Activated CD4-positive, alpha-beta T cell treated with anti-CD3 and anti-CD28 coated beads for 36 hours (primary cell): ENCODE measurements at places on chromosomes 1 and 21. TPM values are rescaled to one million over a fixed set of nuclear protein-coding genes. Genes with fewer than 3 reads are reported as not detected.

RPS8 gene
- total RNA-seq, result 3,275 TPM

DNA sequence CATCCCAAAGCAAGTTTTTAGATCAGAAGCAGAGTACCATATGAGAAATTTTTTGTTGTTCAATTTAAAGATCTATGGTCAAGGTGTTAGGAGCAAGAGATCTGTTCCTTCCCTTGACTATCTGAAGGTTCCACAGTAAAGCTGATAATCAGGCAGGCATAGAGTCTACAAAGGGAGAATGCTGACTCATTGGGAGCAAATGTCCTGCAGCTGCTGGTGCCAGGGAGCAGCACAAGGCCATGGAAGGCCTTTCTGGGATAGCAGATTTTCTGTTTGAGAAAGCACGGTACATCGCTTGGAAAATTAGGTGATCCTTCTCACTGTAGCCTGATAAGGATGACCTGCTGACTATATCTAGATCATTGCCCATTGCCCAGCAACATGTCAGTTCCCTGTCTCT, 210.1 kb upstream of the C1orf87 start:
- DNase-seq, result no peak

GRCh38 chr21:41776778-41777177, 9.9 kb upstream of the RIPK4 start:
- no peak for DNase-seq

DNA sequence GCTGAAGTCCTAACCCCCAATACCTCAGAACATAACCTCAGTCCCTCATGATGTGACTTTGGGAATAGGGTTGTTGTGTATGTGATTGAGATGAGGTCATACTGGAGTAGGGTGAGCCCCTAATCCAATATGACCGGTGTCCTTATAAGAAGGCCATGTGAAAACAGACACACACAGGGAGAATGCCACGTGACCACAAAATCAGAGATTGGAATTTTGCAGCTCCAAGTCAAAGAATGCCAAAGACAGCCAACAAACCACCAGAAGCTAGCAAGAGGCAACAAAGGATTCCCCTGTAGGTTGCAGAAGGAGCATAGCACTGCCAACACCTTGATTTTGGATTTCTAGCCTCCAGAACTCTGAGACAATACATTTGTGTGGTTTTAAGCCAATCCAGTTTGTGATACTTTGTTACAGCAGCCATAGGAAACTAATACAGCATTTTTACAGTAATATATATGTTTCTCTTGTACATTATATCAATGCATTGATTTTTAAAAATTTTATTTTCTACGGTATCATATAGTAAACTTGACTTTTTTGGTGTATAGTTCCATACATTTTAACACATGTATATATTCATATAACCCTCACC, 5.4 kb downstream of the ZSWIM5 start:
- DNase-seq, result no peak

GRCh38 chr1:184027826-184028695, 9.5 kb downstream of the COLGALT2 start:
- DNase-seq, result no peak

DNA sequence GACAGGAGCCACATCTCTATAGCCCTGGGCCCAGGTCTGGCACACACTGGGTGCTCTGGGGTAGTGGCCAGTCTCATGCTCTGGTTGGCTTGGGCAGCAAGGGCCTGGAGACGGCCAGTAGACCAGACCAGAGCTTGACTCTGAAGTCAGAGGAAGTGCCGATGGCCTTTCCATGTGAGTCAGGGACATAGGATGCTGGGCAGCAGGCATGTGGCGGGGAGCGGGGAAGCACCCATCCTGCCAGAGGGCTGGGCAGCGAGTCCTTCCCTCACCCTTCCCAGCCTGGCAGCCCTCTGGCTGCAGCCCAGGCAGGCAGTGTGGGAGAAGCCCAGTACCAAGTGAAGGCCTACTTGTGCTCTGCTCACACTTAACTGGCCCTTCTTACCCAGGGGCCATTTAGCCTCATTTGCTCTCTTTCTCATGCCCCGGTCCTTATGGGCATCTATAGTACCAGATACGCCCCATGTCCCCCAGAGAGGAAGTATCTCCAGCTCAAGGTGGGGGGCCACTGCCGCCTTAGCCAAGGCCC, 3.3 kb downstream of the GPR153 start:
- DNase-seq, result no peak

DNA sequence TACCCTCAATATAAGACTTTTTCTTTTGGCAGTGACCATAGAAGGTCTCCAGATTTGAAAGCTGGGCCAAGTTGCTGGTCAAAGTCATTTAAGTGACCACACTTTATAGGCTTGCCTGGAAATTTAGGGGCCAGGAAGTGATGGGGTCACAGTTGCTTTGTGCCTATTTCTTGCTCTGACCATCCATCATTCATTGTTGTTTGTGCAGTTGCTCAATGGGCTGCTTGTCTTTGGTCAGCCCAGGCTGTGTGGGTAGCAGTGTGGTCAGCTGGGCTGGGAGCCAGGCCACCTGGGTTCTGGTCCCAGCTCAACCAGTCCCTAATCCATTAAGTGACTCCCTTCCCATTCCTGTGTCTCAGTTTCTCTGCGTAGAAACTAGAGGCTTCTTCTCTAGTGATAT, 2.1 kb upstream of the OTUD7B start:
- no peak for DNase-seq

GRCh38 chr1:199313444-199313843, 674.6 kb downstream of the PTPRC start:
- DNase-seq, result no peak

GRCh38 chr1:208044589-208045462, 133.9 kb upstream of the CD34 start:
- peak; percentile 9 for DNase-seq

SEMA6C gene
- 3.5 TPM for total RNA-seq

GRCh38 chr1:50774759-50775351, 185.2 kb downstream of the FAF1 start:
- peak; percentile 6 for DNase-seq

FCGR2B gene
- total RNA-seq, result not detected
